Fibroblast of skin of back (primary cell): ENCODE measurements at places on chromosomes 7 and 10.

- DNase-seq = peak; percentile 48
Observed at GRCh38 chr7:79523436-79523835, 70.0 kb upstream of the MAGI2 start.

DNA sequence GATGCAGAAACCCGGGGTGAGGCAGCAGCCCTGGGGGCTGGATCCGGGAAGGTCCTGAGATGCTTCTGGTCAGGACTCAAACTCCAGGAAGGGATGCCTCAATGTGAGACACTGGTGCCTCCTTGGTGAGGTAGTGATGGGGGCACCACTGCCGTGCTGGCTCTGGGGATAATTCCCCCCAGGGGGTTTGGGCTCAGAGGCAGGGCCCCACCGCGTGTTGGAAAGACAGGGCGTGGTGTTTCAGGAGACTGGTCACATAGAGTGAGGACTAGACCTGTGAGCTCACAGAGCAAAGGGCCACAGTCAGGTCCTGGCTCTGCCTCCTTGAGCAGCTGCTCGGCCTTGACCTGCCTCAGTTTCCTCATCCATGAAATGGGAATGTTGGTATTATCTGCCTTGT, 361.9 kb downstream of the GLRX3 start:
- no peak for DNase-seq

DNA sequence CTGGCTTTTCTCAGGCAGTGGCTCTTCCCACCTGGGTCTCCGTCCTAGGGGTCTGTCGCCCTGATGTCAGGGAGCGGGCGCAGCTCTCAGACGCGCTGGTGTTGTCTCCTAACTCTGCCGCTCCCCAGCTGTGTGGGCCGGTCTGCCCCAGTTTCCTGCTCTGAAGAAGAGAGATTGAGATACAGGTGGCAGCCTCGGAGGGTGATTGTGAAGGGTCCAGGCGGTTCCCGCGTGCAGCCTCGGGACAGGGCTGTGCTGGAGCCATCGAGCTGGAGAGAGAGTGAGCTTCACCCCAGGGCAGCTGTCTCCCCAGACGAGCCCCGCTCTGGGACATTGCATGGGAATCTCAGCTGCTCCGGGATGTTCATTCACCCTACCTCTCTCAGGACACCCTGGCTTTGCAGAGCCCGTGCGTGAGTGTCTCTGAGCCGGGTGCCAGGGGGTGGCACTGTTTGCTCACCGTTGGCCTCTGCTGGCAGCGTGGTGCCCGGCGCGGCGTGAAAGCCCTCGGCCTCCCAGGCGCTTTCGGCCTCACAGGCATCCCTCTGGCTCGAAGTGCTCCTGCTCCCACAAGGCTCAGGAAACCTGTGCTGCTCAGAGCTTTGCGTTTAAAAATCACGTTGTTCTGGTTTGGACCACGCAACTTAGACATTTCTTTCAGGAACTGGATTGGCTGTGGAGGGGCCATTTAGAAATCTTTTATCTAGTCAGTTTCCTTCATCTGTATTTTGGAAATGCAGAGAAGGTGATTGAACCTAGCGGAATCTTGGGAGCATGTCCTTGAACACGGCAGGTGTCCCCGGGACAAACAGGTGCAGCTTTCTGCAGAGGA, 33.8 kb upstream of the ZFAND2A start:
- peak; percentile 49 for DNase-seq

DNA sequence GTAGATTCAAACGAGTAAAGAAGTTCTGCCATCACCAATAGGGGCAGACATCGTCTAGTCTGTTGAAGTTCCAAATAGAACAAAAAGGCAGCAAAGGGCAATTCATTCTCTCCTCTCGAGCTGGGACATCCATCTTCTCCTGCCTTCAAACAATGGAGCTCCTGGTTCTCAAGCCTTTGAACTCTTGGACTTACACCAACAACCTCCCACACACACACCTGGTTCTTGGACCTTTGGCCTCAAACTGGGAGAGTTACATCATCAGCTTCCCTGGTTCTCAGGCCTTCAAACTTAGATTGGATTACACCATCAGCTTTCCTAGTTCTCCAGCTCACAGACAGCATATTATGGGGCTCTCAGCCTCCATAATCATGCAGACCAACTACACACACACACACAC, 9.8 kb upstream of the GIMAP5 start:
- DNase-seq = no peak

DNA sequence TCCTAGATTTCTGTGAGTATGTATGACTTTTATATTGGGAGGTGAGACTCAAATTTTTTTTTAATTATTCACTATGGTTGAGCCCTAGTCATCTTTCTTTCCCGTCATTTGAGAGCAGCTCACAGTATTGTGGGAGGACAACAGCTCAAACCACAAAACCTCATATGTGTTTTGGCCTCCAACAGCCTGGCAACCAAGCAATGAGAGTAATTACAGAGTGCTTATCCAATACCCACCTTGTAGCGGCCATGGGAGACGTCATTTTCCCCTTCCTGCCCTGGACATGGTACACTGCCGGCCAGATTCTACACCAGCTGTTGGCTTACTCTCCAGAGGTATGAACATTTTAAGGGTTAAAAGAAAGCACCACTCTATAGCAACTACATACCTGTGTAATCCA, 49.1 kb downstream of the DOCK4 start:
- peak; percentile 59 for DNase-seq

- peak; percentile 70 for DNase-seq
Observed at GRCh38 chr7:129635300-129636029, 23.9 kb downstream of the NRF1 start.

DNA sequence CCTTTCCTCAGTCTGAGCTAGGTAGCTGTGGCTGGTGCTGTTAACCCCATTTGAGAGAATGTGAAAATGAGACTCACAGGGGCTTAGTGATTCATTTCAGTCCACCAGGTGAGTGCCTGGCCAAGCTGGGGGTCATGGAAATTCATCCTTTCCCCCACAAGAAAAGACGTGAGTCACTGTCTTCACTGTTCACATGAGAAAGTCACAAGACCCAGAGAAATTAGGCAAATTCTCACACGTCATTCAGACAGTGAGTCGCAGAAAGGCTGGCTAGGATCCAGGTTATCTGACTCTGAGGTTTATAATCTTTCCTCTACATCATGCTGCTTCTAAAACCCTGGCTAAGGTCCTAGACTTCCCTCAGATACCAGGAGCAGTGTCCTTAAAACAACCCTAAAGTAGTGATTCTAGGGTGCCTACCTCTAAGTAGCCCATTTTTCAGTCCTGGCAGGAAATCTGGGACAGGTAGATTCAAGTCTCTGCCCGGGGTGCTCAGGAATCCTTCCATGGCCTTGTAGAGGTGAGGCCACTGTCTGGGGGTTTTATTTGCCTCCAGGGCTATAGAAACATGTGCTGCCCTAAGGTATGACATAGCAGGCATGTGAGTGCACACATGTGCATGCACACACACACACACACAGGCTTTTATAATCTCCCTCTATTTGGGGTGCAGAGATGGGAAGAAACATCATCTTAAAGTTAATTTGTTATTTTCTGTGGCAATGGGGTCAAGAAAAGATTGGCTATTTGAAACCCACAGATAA, 427.9 kb upstream of the CELF2 start:
- peak; percentile 88 for DNase-seq

DNA sequence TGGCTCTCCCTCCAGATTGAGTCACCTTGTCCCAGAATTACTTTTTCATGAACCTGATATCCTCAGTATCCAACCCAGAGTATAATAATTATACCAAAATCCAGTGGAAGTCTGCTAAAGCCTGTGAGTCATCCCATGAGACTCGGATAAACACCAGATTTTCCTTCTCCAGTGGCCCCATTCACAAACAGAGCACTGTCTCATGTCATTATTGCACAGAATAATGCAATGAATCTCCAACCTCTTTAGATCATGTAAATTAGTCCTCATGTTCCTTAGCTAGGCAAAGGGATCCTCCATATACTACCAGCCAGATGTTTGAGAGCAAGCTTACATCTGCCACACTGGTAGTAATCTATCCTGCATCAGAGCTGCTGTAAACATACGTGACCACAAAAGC, 89.0 kb downstream of the AMPH start:
- DNase-seq = peak; percentile 51

GRCh38 chr10:22911889-22912762, 15.7 kb upstream of the ARMC3 start:
- no peak for DNase-seq

DNA sequence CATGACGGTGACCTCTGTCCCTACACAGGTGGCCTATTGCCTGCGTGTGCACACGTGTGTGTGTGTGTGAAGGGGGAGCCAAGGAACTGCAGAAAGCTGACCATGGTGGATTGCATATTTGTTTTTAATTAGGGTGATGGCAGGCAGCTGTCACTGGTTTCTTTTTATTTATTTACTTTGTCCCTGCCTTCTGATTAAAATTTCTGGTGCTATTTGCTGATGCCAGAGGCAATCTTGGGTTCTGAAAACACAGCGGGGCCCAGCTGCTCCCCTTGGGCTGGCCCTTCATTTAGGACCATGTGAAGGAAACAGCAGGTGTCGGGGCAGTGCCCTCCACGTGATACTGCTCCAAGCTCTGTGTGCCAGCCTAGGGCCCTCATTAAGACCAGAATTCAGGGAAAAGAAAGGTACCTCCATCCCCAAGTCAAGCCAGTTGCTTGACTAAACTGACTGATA, 71.3 kb upstream of the PODXL start:
- no peak for DNase-seq

- peak; percentile 84 for DNase-seq
Observed at GRCh38 chr7:16028103-16028502, 341.6 kb upstream of the MEOX2 start.

DNA sequence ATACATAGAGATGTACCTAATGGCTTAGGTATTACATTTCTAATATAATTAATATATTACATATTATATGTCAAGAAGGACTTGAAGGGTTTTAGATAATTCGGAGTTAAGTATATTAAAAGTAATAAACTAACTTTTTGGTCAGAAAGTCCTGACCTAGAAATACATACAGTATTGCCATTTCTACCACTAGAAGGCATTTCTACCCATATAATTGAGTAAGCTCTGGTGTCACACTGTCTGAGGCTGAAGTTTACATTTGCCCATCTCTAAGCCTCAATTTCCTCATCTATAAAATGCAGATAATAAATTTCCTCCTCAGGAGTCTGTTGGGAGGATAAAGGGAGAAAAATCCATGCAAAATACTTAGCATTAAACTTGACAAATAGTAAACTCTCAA, 7.1 kb downstream of the FKBP14 start:
- DNase-seq = no peak

DNA sequence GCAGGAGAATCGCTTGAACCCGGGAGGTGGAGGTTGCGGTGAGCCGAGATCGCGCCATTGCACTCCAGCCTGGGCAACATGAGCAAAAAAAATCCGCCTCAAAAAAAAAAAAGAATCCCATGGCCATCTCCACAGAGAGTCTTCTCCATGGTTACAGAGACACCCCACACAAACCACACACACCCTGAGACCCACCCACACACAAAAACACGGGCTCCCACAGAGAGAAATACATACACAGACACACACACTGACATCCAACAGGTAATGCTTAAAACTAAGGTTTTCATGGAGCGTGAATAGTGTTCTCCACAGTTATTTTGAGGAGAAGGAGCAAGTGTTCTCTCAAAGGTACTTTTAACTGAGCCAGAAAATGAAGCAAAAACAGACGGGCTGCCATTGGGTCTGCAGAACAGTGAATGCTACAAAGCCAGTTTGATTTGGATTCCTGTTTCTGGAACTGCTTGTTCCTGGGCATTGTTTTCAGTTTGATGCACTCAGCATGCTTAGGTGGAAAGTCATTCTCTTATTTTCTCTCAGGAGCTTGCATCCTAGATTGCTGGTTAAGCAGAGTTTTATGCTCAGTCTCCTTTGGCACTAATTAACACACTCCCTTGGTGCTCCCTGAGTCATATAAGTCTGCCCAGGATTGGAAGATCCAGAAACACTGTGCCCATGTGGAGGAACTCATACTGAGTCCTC, 15.4 kb downstream of the AHCYL2 start:
- no peak for DNase-seq

DNA sequence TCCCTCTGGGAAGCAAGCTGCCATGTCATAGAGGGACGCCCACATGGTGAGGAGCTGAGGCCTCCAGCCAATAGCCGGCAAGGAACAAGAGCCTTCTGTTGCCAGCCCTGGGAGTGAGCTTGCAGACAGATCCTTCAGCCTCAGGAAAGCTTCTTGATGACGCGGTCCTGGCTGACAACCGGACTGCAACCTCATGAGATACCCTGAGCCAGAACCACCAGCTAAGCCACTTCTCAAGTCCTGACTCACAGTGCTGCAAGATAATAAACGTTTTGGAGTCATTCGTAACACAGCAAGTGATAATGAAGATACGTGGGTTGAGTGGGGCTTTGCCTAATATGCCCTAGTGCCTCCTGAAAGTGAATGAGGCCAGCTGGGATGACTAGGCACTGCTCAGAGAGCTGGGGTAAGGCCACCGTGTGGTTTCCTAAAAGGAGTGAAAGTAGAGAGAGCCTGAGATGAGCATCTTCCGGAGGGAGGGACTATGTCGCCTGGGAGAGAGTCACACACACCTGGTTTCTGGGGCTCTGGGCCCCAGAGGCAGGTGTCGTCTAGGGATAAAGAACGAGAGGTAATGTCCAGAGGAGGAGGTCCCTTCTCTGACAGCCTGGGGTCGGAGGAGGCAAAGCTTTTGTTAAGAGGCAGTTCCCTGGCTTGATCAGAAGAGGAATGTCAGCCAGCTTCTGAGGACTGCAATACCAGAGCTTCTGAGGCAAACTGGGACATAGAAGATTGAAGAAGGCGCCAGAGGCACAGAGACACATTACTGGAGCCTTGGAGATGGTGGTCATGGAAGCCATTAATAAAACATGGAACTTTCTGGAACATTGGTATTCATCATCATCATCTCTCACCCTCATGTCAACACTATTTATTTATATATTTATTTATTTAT, 53.6 kb downstream of the PYROXD2 start:
- peak; percentile 96 for DNase-seq

GRCh38 chr10:116704926-116705325, 37.4 kb downstream of the HSPA12A start:
- DNase-seq = no peak

GRCh38 chr10:77138541-77138940, 499.1 kb downstream of the KCNMA1 start:
- DNase-seq = no peak

DNA sequence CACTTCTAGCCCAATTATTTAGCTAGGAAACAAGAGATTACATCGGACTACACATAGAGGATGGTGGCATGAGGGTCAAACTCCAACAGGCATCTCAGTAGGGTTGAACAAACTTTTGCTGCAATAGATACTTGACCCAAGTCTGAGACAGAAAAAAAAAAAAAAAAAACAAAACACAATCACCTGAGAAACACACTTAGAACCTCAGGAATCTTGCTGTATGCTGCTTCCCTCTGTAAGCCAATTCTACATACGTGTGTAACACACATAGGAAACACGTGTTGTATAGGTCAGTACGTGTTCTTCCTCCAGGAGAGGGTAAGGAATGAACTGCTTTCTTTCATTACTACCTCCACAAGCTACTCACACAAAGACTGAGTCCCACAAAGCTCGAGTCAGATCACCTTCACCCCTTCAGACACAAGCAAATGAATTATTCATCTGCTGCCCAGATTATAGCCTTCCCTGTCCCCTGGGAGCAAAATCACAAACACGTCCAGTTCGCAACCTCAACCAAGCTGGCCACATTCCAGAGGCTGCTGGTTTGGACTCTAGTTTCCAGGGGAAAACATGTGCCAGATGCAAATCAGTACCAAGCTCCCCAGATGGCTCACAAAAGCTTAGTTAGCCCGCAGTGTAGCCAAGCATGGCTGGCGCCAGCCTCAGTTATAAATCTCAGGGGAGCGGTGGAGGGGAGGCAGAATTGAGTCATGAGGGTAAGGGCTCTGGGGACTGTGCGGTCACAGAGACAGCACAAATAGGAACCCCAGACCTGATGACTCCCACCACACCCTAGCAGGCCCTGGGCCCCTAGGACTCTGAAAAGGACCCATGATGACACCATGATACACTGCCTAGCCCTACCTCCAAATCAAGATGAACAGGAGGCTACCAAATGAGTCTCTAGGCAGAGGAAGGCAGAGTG, 15.1 kb downstream of the PSAP start:
- peak; percentile 94 for DNase-seq
